ENCODE measurements at places on chromosomes 11 and 22.

DNA sequence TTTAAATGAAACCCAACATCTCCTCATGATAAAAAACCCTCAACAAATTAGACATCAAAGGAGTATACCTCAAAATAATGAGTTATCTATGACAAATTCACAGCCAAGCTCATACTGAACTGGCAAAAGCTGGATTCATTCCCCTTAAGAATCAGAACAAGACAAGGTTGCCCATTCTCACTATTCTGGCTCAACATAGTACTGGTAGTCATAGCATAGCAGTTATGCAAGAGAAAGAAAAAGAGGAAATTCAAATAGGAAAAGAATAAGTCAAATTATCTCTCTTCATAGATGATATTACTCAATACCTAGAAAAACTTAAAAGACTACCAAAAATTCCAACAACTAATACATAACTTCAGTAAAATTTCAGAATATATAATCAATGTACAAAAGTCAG is 29.4 kb upstream of the XKR3 start:
- no peak for DNase-seq

DNA sequence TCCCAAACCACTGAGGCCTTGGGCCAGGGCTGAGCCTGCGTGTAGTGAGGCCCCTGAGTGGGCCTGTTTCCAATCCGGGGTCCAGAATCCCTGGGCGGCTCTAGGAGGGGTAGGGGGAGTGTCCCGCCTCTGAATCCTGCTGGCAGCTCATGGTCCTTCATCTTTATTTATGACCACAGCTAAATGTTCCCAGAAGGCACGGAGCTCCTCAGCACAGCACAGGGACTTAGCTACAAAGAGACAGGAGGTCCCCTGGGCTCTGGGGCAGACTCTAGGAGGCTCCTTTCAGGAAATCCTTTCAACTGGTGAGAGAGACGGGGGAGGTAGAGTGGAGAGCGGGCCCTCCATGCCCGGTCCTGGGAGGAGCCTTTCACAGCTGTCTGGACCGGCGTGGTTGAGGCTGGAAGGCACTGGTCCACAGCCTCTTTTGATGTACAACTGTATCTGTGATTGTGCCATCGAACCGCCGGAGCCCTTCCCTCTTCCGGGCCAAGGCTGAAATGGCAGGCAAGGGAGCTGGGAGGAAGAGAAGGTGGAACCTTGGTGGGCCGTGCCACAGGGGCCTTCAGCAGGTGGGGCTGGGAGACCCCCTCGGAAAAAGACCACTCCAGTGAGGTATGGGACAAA is 46.8 kb downstream of the SCUBE1 start:
- DNase-seq, result no peak

GRCh38 chr22:32822179-32822877 is 20.8 kb downstream of the TIMP3 start:
- DNase-seq, result no peak

GRCh38 chr11:3058753-3059664 is 1.8 kb upstream of the CARS1 start:
- peak; percentile 57 for DNase-seq

DNA sequence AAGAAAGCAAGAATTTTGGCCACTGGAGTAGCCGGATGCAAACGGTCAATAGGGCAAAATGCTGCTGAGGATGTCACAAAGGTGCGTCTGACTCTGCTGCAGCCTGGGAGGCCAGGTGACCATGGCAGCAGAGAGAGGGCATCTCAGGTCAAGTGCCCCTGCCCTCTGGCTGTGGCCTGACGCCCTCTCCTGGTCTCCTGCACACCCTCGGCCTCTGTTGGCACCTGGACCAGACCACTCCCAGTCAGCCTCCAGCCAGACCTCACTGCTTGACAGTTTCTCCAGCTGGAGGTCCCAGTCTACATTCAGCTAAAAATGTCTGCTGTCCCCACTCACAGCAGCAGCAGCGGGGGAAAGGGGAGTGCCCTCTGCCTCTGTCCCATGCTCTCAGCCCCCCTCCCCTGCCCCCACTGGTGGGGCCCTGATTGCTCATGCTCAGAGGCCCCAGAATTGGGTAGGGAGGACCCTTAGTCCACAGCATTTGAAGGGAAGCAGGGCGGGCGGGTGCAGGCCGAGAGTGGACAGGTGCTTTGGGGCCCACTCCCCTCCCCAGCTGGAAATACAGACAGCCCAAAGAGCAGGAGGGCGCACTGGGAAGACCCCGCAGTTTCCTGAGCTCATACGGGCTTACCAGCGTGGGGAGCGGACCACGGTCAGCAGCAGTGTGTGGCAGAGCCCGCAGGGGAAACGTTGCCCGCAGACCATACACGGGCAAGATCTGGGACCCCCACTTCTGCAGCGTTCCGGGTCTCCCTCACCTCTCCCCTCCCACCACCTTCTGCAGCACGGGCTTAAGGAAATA is 1.6 kb upstream of the BRSK2 start:
- no peak for DNase-seq

GRCh38 chr22:37601540-37602442 is 6.8 kb upstream of the GGA1 start:
- peak; percentile 30 for DNase-seq

DNA sequence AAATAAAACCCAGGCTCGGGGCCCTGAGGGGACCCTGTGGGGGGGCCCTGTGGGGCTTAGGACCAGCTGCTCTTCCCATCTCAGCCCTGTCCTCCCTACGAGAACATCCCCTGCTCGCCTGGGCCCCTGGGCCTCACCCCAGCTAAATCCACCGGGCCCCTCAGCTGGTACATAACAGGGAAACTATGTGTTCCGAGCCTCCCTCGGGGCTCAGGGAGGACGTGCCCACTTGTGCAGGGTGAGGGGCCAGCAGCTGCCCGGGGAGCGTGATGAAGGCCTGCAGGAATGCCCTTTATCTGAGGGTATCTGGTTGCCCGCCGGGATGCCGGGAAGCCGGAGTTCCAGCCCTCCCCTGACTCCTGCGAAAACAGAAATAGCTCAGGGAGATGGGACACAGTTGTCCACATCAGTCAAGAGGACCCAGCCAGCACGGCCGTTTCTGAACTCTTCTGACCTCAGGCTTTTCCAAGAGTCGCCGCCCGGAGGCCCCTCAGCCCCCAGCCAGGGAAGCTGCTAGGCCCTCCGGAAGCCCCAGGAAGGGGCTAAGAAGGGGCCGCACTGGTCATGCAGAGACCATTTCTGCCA is 20.6 kb downstream of the MRPL23 start:
- no peak for DNase-seq

- DNase-seq, result peak; percentile 34
Measured at GRCh38 chr11:34356913-34357700, 703 bp downstream of the ABTB2 start.

GRCh38 chr22:35435201-35435740 is 35.3 kb downstream of the MCM5 start:
- no peak for DNase-seq
